ENCODE measurements at places on chromosomes 2 and 18.

DNA sequence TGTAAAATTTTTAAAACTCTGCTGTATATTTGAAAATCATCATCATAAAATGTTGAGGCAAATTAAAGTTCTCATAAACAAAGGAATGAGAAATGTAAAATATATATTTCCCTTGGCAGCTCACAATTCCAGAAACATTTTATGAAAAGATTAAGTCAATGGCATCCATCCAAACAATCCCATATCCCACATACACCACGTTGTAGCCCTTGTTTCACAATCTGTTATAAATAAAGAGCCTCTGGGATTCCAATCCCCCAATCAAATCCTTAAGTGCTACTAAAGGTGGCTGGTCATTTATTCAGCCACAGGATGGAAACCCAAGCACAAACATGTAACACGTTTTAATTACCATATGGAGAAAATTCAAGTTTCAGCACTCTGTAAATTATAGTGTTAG, 51.7 kb downstream of the GFPT1 start:
- no peak for DNase-seq

- no peak for DNase-seq
Observed at GRCh38 chr2:219219784-219220532, 1.2 kb upstream of the ABCB6 start.

DNA sequence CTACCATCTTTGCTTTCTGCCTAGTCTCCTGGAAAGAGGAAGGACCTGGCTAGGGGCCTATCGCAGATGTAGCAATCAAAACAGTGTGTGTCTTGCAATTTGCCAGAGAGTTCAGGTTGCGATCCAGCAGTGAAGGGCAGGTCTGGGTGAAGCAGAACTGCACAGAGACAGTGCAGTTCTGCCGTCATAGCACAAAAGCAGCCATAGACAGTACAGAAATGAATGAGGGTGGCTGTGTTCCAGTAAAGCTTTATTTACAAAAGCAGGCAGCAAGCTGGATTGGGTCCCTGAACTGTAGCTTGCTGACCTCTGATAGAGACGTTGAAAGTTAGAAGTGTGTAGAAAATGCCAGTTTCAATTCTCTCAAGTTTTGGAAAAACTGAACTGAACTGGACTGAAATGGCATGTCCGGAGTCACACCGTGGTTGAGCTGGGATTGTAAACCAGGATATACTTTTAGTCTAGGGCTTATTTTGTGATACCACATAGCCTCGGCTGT, 186.8 kb downstream of the LTBP1 start:
- no peak for DNase-seq

GRCh38 chr2:192634557-192634956, 439.8 kb upstream of the TMEFF2 start:
- no peak for DNase-seq

GRCh38 chr2:60042023-60042422, 511.4 kb downstream of the BCL11A start:
- DNase-seq = no peak

- no peak for DNase-seq
Observed at GRCh38 chr2:154394600-154394999, 303.9 kb upstream of the KCNJ3 start.

- DNase-seq = no peak
Observed at GRCh38 chr2:52145005-52145404, 1113.1 kb upstream of the NRXN1 start.

GRCh38 chr2:233349005-233349998, 5.0 kb upstream of the DGKD start:
- DNase-seq = no peak

- DNase-seq = no peak
Observed at GRCh38 chr2:509888-510287, 167.3 kb downstream of the TMEM18 start.

DNA sequence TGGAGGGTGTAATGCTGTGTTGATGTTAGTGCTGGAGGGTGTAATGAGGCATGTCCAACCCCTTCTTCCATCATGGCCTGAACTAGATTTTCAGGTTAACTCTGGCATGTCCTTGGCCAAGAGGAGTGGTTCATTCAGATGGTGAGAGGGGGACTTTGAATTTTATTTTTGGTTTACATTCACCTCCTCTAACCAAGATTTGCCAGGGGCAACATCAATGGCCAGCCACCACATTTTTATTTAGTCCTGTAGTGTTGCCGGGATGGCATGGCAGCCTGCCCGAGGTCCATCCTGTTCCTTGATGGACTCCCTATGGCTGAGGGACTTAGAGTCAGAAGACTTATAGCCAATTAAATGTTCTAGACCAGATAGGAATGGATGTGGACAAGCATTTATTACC, 484.6 kb upstream of the HS6ST1 start:
- no peak for DNase-seq

DNA sequence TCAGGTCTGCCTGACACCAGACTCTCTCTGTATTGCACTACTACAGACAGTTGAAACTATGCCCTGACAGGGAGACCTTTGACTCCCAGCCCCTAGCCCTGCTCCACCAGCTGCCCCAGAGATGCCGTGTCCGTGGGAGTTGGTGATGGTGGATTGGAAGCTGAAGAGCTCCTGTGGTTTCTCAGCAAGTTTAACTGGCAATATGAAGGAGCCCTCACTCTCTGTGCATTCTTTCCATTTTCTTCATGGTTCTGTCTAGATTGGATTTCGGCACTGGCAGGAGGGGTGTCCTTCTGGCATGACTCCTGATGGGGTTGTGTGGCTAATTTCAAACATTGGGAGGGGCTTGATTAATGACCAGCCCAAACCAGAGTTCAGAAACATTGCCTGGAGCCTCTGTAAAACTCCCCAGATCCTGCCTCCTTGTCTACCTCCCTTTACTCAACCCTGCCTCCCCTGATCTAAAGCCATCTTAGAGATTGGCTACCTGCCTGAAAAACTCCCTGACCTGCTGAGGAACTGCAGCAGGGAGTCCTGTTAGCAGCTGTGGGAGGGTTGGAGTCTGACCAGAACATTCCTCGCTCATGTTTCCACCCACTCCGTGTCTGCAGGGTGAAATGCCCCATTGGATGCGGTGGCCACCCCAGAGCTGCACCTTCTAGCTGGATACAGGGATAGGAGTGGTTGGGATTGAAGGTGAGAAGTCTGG, 206.9 kb upstream of the SPRED2 start:
- DNase-seq = peak; percentile 21

DNA sequence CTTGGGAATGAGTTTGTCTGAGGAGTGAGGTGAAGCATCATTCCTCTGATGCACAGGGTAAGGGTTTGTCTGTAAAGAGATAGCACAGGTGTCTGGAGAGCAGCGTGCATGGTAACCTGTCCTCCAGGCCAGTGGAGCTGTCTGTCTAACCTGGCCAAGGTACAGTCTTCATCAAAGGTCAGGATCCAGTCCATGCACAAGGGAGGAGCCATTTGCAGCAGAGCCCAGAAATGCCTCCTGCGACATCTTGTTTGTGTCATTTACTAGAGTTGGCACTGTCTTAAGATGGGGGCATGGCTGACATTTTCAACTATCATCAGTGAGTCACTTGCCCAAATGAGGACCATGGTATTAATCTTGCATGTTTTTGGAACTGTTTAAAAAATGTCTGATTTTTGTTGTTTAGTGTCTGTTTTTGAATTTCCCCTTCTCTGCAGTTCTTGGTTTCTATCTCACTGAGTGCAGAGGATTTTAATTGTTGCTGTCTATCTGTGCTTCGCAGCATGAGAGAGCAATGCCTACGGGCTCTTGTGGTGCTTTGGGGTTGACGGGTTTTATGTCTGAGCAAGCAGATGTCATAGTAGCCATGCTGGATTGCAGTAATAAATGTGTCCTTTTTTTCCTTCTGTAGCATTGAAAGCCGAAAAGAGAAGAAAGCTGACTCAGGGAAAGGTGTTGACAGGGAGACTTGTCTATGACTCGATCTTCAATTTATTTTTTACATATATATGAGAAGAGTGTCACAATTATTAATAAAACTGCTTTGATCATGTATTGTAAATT, 91.3 kb downstream of the DPP4 start:
- no peak for DNase-seq

GRCh38 chr2:164642268-164642667, 21.0 kb upstream of the GRB14 start:
- DNase-seq = no peak

- no peak for DNase-seq
Observed at GRCh38 chr2:71735676-71736075, 282.3 kb downstream of the DYSF start.

- peak; percentile 29 for DNase-seq
Observed at GRCh38 chr2:64017811-64018700, 1.2 kb downstream of the VPS54 start.

GRCh38 chr18:67135981-67136380, 380.5 kb downstream of the DSEL start:
- no peak for DNase-seq

- peak; percentile 54 for DNase-seq
Observed at GRCh38 chr2:85410584-85411404, 628 bp upstream of the CAPG start.

DNA sequence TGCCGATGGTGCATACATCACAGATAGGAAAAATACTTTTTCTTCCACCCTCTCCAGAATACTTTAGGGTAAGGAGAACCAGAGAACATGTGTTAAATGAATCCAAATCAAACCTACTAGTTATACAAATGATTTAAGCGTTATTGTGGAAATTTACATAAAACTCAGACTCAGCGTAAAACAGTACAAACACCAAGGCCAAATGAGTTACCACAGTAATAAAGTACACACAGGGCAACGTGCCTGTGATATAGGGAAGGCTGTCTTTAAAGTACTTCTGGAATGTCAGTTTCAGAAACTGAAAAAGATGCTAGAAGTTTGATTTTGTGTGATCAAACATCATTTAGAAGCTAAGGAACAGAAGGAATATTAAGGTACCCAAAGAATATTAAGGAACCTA, 46.9 kb downstream of the PTPRM start:
- DNase-seq = no peak

DNA sequence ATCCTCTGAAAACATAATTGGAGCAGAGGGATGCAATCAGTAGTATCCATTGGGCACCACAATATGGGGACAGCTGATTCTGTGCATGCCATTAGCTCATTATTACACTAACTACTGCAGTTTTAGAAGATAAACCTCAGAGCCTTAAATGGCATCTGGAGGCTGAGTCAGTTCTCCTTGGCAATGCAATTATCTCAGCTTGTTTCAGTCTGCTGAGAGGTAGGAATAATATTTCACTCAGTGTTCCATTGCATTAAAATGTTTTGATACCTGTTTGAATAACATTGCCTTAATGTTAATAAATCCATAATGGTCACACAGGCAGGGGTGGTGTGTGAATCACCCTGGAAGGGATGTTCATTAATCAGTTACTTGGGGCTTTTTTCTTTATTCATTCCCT, 309.6 kb downstream of the LRRTM1 start:
- no peak for DNase-seq

DNA sequence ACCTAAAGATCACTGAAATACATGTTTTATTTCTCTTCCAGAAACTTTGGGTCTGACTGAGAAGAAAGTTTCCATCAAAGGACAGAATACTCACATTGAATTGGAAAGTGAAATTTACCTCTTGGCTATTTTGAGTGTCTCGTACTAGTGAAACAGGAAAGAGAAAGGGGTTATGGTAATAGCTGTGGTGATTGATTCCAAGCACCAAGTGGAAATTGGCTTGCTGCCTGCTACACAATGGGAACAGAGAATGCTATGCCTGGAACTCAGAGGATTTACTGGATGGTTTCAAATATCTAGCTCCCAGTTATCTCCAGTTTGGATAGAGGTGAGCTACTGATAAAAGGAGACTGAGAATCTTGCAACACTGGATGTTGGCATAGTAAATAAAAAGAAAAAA, 492.8 kb upstream of the FSIP2 start:
- no peak for DNase-seq

DNA sequence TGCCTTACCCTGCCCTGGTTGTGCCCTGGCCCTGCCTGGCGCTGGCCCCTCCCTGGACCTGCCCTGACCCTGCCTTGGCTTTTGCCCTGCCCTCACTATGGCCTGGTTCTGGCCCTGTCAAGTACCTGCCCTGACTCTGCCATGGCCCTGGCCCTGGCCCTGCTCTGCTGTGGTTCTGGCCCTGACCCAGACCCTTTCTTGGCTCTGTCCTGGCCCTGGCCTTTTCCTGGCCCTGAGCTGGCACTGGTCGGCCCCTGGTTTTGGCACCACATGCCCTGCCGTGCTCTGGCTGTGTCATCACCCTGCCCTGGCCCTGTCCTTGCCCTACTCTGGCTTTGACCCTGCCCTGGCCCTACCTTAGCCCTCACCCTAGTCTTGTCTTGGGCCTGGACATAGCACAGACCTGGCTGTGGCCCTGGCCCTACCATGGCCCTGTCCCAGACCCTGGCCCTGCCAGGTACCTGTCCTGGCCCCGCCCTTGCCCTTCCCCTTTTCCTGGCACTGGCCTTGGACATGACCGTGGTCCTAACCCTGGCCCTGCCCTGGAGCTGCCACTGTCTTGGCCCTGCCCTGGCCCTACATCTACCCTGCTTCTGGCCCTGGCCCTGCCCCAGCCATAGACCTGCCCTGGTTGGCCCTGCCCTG, 4.8 kb upstream of the ANKRD62 start:
- no peak for DNase-seq

DNA sequence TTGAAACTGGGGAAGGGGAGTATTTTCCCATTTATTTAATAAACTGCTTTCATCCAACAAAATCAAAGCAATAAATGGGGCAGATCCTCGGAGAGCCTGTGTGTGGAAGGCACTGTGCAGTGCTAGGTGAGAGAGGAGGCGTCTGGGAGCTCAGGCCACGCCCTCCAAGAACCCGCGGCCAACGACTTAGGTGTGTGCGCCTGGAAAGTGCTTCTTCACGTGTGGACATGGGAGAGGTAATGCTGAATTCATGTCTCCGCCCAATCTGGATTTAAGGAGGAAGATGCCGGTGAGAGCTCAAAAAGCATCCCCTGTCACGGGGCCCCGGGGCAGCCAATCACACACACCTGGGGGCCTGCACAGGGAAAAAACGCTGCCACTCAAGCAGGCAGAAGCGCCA, 77.4 kb downstream of the HDAC4 start:
- DNase-seq = no peak

DNA sequence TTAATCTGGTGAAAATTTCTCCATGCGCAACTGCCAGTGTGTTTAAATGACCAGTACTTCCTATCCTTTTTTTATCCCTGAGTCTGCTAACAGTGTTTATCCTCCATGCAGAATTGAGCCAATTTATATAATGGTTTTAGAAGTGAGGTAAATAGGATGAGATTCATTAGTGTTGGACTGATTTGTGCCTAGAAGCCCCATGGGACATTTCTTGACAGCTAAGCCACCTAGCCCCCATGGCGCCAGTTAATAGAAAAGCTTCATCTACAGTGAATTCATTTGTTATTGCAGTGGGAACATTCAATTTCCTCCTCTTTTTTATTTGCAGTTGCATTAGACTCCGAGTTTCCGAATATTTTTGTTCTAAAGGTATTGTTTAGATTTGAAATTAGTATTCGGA, 175.6 kb downstream of the ARL6IP6 start:
- DNase-seq = no peak

- no peak for DNase-seq
Observed at GRCh38 chr2:101433465-101433864, 41.4 kb downstream of the RFX8 start.

GRCh38 chr2:71602581-71602980, 149.2 kb downstream of the DYSF start:
- DNase-seq = no peak

Data from AG20443 (cell line).